ENCODE measurements at places on chromosomes 16 and 17. TPM values are rescaled to one million over a fixed set of nuclear protein-coding genes. Genes with fewer than 3 reads are reported as not detected.

The TSPOAP1 gene
- total RNA-seq: 0.21 TPM

The MLX gene
- 33.7 TPM for total RNA-seq

The TMEM114 gene
- not detected for total RNA-seq

The NXN gene
- 117 TPM for total RNA-seq

The ARHGAP44 gene
- 1.3 TPM for total RNA-seq

The OR1F1 gene
- total RNA-seq: 0.78 TPM

The TSNAXIP1 gene
- 0.07 TPM for total RNA-seq

The RPH3AL gene
- total RNA-seq: 16.2 TPM

The ABCA9 gene
- total RNA-seq: not detected

The PRRT2 gene
- total RNA-seq: not detected

The HOXB6 gene
- total RNA-seq: 0.93 TPM

The TMEM106A gene
- total RNA-seq: 0.70 TPM

The DDX5 gene
- 479 TPM for total RNA-seq

The GNAO1 gene
- 0.09 TPM for total RNA-seq

The PRAC1 gene
- not detected for total RNA-seq

The PLCD3 gene
- total RNA-seq: 83.4 TPM

The KRTAP3-2 gene
- total RNA-seq: not detected

The GRAPL gene
- not detected for total RNA-seq

The MMP28 gene
- 64.9 TPM for total RNA-seq

The UNC119 gene
- 34.1 TPM for total RNA-seq

The NPIPB13 gene
- total RNA-seq: not detected

The TEKT3 gene
- total RNA-seq: not detected

The PPY gene
- not detected for total RNA-seq

The PIK3R6 gene
- total RNA-seq: 0.07 TPM

The SOX15 gene
- total RNA-seq: 162 TPM

The TOP3A gene
- 19.9 TPM for total RNA-seq

The TM4SF5 gene
- not detected for total RNA-seq

The WFIKKN2 gene
- not detected for total RNA-seq

The KRT33B gene
- not detected for total RNA-seq

All from airway epithelial cell (primary cell).